ENCODE measurements at places on chromosomes 5 and 9.

- DNase-seq, result no peak
These were observed 480.8 kb downstream of the CDH12 start for GRCh38 chr5:22372376-22372775.

DNA sequence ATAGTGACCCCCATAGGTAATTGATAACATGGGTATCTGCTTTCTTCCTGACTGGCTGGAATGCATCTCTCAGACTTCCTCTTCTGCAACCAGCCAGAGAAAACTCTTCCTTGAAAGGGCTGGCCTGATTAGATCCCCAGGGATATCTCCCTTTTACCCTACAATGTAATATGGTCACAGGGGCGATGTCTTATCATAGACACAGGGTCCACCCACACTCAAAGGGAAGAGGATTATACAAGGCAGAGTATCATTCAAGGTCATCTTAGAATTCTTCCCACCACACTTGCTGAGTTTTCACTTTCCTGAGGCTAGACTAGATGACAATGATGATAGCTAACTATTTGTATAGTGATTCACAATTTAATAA is 33.2 kb downstream of the TTLL11 start:
- DNase-seq, result no peak

GRCh38 chr9:35605351-35606137 is 482 bp downstream of the TESK1 start:
- DNase-seq, result no peak

GRCh38 chr5:58241389-58241788 is 218.5 kb downstream of the PLK2 start:
- DNase-seq, result no peak

DNA sequence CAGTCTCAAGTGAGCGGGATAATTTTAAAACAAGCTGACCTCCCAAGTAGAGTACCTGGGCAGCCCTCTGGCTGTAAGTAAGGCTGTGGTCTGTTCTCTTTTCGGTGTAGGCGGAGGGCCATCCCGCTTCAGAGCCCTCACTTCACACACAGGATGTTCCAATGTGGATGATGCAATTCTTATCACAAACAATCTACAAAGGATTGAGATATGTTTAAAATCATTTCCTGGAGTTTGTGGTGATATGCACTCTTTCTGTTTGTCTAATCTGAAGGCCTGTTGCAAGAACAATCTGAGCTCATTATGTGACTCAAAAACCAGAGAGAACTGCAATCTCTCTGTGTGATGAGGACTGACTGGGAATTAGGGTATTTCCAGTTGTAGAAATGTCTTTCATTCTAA is 42.5 kb downstream of the ITGA2 start:
- no peak for DNase-seq
